ENCODE measurements at places on chromosomes 16 and 17.

DNA sequence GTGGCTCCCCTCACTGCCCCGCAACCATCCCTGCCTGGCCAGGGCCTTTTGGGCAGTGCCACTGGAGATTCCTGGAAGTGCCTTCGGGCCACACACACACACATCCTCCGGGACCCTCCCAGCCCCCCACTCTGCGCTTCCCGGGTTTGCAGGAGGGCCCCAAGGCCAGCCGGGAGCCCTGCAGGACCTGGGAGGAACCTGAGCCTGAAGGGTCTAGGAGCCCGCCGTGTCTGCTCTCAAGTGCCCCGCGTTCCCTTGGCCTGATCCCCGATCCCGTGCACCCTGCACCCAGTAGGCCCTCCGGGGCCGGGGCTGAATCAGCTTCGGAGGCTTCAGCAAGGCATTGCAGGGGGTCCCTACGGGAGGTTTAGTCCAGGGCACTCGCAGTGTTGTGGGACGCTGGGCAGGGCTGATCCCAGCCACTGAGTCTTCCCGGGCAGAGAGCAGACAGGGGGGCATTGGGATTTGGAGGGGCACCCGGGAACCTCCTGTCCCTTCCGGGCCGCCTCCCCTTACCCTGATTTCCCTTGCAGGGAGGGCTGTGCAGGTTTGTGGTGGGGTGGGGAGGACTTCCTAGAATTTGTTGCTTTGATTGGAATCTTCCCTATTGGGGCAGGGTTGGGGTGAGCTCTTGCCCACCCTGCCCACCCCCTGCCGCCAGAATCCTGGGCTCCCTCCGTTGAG lies 36.9 kb downstream of the TMEM235 start:
- DNase-seq, result peak; percentile 16

DNA sequence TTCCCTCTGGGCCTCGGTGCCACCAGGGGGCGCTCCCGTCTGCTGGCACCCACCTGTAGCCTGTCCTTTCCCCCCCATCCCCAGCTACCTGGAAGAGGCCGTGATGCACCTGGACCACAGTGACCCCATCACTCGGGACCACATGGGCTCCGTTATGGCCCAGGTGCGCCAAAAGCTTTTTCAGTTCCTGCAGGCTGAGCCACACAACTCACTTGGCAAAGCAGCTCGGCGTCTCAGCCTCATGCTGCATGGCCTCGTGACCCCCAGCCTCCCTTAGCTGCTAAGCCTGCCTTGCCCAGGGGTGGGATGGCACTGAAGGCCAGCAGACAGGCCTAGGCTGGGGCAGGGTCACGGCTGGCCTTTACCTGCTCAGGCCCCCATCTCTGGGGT lies 818 bp upstream of the NRN1L start:
- no peak for DNase-seq

GRCh38 chr17:39738983-39739884 lies 1.5 kb downstream of the GRB7 start:
- no peak for DNase-seq

GRCh38 chr16:22052980-22053379 lies 39.4 kb upstream of the VWA3A start:
- no peak for DNase-seq

DNA sequence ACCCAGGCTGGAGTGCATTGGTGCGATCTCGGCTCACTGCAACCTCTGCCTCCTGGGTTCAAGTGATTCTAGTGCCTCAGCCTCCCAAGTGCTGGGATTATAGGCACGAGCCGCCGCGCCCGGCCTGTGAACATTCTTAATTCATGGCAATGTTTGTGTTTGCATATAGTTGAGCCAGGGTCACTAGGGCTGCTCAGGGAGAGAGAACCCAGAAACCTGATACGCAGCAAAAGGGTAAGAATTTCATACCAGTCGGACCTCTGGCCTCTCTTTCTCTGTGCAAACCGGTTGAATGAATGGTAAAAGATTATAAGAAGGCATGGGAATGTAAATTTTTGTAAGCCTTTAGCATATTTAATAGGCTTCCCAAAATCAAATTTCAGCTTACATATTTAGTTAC lies 6.9 kb upstream of the TMEM98 start:
- DNase-seq, result no peak

- no peak for DNase-seq
These were observed 21.1 kb downstream of the ANKRD40 start for GRCh38 chr17:50686494-50687199.

- DNase-seq, result no peak
These were observed 1.2 kb downstream of the USP7 start for GRCh38 chr16:8962393-8963009.

GRCh38 chr17:2837147-2837561 lies 40.9 kb downstream of the RAP1GAP2 start:
- no peak for DNase-seq
